ENCODE measurements at places on chromosomes 6 and 20.

- no peak for DNase-seq
Observed at GRCh38 chr6:138652824-138653223, 120.7 kb upstream of the CCDC28A start.

DNA sequence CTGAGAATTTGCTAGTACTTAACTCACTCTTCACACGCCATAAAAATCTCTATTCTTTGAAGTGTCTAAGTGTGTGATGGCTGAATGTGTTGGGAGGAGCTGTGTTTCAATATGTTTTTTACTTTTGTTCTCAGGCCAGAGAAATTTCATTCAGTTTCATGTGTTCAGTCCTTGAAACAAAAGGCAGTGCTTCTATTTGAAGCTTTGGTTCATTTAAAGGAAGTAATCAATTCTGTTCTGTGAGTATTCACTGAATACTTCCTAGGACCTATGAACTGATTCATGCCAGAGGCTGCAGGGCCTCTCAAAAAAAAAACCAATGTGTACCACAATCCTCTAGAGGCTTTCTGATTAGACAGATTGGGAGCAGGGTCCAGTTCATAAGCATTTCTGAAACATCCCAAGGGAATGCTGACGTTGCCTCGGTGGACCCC is 12.4 kb upstream of the F13A1 start:
- DNase-seq = no peak

DNA sequence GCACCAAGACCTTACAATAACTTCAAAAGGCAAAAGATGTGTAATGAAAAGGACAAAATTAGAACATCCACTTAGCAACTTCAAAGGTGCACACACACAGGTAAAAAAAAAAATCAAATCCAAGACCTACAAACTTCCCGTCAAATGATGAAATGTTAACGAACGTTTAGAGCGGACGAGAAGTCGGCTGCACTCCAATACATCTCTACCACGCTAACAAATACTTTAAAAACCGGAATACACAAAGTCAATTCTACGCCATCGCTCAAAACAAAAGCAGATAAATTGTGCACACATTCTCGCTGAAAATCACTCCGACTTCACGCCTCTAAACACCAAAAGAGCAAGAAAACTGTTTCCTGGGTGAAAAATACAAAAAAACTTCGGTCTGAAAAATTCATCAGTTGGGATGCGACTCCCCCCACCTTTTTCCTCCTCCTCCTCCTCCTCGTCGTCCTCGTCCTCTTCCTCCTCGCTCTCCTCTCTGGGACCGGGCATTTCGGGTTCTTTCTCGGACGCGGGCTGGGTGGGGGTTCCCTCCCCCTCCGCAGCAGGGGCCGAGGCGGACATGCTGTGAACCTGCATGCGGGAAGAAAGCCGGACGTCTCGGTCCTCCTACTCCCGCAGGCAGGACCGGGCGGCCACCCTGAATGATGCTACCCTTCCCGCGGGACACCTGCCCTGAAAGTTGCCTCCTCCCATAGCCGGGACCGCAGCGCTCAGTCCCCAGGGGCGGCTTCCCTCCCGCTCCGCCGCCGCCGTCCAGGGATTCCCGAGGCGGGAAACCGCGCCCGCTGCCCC is 712 bp downstream of the DEK start:
- DNase-seq = no peak

DNA sequence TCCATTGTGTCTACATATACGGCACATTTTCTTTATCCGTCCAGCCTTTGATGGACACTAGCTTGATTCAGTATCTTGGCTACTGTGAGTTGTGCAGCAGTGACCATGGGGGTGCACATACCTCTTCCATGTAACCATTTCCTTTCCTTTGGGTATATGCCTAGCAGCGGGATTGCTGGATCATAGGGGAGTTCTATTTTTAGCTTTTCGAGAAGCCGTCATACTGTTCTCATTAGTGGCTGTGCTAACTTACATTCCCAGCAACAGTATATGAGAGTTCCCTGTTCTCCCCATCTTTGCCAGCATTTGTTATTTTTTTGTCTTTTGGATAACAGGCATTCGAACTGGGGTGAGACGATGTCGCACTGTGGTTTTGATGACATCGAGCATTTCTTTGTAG is 395.0 kb downstream of the SMOC2 start:
- DNase-seq = no peak

GRCh38 chr6:80543598-80544222 is 437.2 kb downstream of the BCKDHB start:
- no peak for DNase-seq
